Immature natural killer cell (primary cell): ENCODE measurements at places on chromosomes 3 and 15.

GRCh38 chr15:98025237-98025636 is 64.7 kb downstream of the ARRDC4 start:
- no peak for DNase-seq

- DNase-seq: no peak
Observed at GRCh38 chr3:177122183-177122856, 75.0 kb downstream of the TBL1XR1 start.

DNA sequence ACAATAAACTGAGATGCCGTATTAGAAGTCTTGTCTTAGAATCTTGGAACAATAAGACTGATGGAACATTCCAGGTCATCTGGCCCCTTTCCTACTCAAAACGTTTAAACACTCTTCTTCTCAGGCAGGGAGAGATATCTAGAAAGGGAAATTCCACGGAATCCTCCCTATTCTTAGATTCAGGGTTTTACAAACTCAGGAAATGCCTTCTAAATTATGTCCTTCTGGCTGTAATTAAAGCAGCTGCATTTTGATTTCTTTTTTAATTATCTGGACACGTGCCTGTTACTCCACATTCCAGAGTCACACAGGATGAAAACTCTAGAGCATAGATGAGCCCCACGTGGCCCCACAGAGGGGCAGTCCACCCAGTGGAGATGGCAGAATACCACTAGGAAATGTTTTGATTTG is 41.5 kb upstream of the MTMR10 start:
- no peak for DNase-seq

GRCh38 chr3:129003578-129004112 is 2.5 kb downstream of the EFCC1 start:
- DNase-seq: peak; percentile 43

- DNase-seq: peak; percentile 22
Observed at GRCh38 chr3:172511783-172512762, 11.2 kb downstream of the TNFSF10 start.

- DNase-seq: peak; percentile 27
Observed at GRCh38 chr3:105367063-105367405, 325 bp downstream of the ALCAM start.

DNA sequence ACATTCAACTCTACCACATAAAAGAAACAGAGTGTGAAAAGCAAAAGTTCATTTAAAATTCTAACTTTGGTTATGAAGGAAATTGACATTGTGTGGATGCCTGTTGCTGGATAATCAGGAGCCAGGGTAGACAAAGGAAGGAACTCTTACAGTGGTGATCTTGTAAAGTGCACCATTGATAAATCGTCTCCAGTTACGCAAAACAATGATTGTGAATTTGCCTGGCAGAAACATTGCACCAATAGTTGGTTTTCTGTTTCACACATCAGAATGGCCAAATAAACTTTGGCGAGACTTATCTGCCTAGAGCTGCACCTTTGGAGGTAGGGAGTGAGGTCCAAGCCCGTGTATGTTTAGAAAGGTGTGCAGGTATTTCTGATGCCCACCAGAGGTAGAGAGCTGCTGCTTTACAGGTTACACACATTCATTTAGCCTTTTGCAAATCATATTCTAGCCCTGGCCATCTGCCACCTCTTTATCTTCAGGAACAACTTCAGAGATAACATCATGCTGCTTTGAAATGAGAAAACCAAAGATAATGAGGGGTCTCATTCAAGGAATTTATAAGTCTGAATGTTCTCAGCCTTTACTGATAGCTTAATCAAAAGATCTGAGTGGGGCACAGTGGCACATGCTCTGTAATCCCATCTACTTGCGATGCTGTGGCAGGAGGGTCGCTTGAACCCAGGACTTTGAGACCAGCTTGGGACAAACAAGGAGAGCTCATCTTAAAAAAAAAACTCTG is 47.4 kb upstream of the P3H2 start:
- no peak for DNase-seq

GRCh38 chr15:69393831-69394491 is 20.2 kb upstream of the KIF23 start:
- no peak for DNase-seq

DNA sequence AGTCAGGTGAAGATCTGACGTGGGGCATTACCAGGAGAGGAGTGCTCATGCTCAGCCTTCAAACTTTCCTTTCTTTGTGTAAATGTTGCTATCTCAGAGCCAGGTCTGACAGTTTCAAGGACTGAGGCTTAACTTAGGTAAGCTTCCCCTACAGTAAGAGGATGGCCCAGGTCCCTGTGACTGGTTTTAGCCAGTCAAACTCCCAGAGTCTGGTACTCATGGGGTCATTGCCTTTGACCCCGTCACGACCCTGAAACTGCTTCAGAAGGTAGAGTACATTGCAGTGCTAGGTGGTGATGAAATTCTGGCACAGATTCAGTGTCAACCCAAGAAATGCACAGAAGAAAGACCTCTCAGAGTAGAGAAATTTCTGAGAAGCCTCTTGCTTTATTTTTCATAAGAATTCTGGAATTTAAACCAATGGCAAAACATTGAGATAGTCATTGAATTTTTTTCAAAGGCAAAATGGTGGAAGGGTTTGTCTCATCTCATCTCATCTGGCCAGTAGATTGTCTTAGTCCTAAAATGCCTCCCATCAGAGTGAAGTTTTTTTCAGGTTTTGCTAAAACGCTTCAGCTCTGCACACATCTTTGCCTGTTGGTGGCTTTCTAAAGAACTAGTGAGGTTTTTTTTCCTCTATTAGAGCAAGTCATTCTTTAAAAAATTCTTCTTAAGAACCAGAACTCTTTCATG is 23.1 kb downstream of the ZBTB38 start:
- no peak for DNase-seq

DNA sequence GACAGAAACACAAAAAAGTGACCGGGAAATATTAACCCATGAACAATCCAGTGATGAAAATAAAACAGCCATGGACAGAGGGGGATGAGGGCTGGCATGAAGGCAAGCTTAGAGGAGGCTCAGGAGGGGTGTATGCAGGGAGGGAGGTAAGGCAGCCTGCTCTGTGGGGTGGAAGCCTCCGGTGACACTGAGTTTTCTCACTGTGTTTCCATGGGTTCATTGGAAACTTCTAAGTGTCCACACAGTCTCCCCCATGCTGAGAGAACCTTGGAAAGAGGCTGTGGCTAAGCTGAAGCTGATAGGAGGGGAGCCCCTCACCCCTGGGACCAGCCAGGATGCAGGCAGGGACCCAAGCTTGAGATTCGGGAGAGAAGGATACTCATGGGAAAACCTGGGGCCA is 6.8 kb upstream of the SKOR1 start:
- DNase-seq: no peak

DNA sequence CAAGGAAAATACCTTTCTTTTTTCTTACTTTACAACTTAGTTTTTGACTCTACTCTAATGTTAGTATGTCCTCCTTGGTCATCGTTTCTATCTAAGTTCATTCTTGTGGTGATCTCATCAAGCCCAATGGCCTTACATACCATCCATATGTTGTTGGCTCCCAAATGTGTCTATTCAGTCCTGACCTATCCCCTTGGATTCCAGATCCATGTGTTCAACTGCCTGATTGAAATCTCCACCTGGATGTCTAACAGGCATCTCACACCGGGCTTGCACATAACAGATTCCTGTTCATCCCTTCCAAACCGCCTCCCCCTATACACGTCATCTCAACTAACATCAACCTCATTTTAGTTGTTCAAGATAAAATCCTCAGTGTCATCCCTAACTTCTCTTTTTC is 382.6 kb downstream of the SOX2 start:
- DNase-seq: no peak

- no peak for DNase-seq
Observed at GRCh38 chr15:58924327-58924726, 9.2 kb downstream of the SLTM start.

GRCh38 chr3:69051756-69052471 is at the start of gene TMF1:
TMF1 (minus strand) TSS chr3:69052333; CDS start chr3:69052086, 247 bp downstream.
- peak; percentile 98 for DNase-seq

GRCh38 chr3:52202384-52203077 is 4.6 kb downstream of the ALAS1 start:
- DNase-seq: no peak

DNA sequence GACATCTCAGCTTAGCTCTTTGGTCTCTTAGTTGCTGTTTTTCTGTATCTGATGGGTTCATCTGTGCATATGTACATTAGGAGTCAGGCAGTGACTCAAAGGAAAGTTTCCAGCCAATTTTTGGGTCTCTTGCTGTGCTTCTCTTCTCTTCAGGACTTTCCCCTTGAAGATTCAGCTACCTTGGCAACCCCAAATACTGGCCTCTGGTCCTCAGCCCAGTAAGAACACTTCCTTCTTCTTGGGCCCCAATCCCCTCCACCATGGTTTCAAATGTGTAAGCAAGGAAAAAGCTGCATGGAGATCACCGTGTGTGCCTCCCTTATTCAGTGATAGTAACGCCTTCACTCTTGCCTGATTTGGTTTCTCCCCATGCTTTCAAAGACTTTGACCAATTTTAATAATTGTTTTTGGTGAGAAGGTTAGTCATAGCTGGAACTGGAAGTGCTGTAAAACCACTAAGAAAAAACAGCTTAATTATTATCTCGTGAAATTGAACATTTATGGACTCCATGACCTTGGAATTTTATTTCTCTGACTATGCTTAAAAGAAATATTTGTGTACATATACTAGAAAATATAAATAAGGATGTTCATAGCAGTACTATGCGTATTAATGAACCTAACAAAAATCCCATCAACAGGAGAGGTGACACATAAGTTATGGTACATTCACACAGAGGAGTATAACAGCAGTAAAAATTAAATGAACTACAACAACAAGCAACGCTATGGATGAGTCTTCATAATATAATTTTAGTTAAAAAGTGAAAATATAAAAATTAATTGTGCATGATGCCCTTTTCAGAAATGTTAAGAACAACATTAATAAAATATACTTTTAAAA is 125.3 kb upstream of the BCL6 start:
- DNase-seq: no peak

GRCh38 chr15:32688151-32688639 is 29.6 kb upstream of the GREM1 start:
- DNase-seq: no peak

GRCh38 chr3:177196456-177197040 is 734 bp downstream of the TBL1XR1 start:
- peak; percentile 42 for DNase-seq

DNA sequence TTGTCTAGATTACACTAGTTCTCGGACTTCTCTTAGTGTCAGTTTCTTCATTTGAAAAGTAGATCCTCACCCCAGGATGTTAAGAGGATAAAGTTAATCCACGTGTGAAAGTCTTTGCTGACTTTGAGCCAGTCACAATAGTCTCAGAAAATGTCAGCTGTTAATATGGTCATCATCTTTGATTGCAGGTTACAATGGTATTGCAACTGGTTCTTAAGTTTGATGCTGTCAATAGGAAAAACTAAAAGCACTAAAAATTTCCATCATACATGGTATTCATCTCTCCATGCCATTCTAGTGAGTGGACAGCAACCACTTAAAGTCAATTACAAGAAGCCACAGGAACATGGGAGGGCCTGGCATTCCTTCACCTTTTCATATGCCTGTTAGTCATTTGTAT is 192.3 kb downstream of the TAFA4 start:
- no peak for DNase-seq

DNA sequence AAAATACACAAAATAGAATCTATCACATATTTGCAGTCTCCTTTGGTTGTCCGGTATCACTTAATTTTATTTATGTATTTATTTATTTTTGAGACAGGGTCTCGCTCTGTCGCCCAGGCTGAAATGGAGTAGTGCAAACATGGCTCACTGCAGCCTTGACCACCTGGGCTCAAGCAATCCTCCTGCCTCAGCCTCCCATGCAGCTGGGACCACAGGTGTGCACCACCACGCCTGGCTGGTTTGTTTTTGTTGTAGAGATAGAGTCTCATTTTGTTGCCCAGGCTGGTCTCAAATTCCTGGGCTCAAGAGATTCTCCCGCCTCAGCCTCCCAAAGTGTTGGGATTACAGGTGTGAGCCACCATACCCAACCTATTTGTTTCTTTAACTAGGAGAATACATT is 33.9 kb downstream of the DENND4A start:
- no peak for DNase-seq

DNA sequence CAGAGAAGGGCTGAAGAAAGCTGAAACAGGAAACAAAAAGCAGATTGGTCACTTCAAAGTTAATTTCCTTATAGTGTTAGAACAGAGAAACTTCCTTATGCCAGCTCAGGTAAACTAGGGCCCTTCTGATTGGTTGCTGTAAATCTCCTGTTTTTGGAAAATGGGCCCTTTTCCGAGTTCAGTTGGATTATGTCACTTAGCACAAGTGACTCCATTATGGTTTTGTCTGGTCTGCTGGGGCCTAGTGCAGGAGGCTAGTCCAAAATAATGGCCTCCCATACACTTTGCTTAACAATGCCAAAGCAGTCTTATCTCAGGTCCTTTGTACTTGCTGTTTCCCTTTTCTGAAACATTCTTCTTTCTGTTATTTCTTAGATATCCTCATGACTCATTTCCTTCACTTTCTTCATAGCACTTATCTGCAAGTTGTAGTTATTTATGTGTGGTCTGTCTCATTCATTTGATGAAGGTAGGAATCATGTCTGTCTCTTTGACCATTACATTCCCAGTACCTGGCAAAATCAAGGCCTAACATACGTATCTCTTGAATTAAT is 7.7 kb upstream of the DCP1A start:
- DNase-seq: no peak

GRCh38 chr3:5022966-5023776 is 43.9 kb downstream of the BHLHE40 start:
- DNase-seq: no peak

DNA sequence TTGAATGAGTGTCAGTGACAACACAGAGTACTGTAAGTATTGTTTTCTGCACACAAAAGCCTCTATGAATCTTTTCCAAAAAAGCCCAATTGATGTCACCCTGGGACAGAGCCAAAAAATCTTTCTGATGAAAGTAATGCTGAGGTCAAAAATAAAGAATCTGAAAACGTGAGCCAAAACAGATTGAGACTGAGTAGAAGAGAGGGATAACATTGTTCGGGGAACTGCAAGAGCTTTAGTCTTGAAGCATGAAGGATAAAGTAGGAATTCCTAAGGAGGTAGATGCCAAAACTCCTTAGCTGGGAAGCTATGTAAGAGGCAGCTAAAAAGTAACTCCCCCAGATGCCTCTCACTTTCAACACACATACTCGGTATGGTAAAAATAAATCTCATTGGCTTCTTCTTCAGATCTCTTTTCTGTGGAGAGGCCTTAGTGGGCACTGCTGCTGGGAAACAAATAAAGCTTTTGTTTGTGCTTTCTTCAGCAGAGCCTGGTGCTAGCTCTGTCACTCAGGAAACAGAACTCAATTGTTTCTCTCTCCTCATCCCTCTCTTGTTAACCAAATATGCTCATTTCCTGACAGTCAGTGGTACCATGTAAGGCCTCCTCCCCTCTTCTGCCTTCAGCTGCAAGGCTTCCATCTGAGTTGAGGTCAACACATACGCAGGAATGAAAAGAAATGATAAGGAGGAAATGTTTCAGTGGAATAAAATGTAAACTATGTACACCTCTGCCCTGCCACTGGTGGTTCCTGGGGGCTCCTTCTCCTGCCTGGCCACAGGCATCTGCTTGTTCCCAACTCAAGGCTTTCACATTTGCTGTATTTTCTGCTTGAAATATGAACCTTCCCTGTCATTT is 58.1 kb downstream of the CD200 start:
- DNase-seq: no peak

DNA sequence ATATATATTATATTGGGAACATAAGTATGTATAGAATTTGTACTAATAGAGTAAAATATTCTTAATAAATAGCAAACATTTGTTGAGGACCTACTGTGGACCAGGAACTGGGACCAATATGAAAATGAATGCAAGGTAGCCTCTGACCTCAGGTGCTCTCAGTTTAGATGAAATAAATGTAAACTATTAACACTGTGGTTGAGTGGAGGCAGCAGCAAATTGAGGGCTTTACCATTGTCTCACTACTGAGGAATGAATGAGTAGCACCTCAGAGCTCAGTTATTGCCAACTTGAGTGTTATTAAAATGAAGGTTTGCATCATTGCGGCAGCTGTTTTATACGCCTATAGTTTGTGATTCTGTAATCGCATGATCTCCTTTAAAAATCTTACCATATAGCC is 90.9 kb upstream of the CGNL1 start:
- DNase-seq: no peak
